Effector memory CD8-positive, alpha-beta T cell (primary cell): ENCODE measurements at places on chromosomes 3 and 15.

- no peak for DNase-seq
Observed at GRCh38 chr3:192864941-192865340, 52.7 kb downstream of the MB21D2 start.

- DNase-seq = no peak
Observed at GRCh38 chr3:183318877-183319276, 65.8 kb downstream of the B3GNT5 start.

GRCh38 chr3:82410366-82410765 lies 648.9 kb upstream of the GBE1 start:
- DNase-seq = no peak

GRCh38 chr3:141341536-141341935 lies 26.8 kb upstream of the ZBTB38 start:
- DNase-seq = no peak

DNA sequence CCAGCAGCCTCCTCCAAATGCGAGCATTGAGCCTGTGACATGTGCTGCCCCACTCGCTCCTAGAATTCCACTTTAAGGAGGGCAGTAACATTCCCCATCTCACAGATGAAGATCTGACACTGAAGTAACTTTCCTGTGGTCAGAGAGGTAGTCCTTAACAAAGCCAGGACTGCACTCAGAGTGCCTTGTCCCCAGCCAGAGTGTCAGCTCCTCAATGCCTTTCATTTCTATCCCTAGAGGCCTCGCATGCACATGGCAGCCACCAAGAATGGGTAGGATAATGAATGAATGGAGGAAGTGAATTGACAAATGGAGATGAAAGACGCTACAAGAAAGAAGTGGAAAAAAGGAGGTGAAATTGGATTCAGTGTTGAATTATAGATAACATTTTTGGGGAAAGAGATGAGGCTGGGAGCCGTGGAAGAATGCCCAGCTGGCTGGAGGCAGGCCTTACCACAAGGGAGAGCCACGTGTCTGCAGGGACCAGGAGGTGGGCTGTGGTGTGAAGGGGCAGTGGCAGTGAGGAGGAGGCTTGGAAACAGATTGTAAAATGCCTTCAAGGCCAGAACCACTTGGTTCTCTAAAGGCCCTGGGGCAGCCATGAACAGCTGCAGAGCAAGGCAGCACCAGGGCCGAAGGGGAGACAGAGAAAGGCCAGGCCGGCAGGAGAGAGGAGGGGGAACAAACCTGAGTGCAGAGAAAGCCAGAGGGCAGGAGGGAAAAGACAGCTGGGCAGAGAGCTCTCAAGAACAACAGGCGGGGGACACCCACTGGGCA lies 10.4 kb downstream of the CFAP92 start:
- no peak for DNase-seq

- no peak for DNase-seq
Observed at GRCh38 chr3:190941694-190942260, 79.3 kb upstream of the GMNC start.

GRCh38 chr3:58628823-58629562 lies 37.6 kb downstream of the FAM3D start:
- no peak for DNase-seq

DNA sequence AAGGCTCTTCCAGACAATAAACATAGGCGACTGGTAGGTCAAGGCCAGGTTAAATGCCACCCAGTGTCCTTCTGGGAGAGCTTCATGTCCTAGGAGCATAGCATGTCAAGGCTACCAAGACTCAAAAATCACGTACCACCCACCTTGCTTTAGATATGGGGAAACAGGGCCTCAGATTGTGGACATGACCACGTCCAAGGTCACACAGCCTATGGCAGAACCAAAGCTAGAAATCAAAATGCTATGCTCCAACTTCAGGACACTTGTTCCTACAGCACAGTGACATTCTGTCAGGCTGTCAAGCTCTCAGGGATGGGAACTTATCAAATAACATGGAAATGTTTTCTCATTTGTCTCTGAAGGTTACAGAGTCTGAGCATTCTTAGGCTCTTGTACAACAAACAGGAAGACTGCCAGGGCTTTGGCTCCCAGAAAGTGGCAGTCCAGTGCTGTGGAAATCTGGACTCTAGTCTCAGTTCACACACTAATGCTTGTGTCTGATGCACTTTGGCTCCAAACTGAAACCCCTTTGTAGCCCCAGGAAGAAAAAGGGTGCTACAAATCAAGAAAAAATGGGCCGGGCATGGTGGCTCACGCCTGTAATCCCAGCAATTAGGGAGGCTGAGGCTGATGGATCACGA lies 170.4 kb upstream of the LPP start:
- DNase-seq = no peak

- no peak for DNase-seq
Observed at GRCh38 chr15:23038726-23039142, 635 bp downstream of the TUBGCP5 start.

- no peak for DNase-seq
Observed at GRCh38 chr3:12339701-12340480, 51.0 kb downstream of the PPARG start.

- DNase-seq = no peak
Observed at GRCh38 chr15:49287481-49287880, 117.4 kb downstream of the GALK2 start.
